ENCODE measurements at places on chromosomes 11 and 22. TPM values are rescaled to one million over a fixed set of nuclear protein-coding genes. Genes with fewer than 3 reads are reported as not detected.

The KCNQ1OT1 gene
- 2.8 TPM for polyA plus RNA-seq

The MS4A15 gene
- polyA plus RNA-seq = 0.04 TPM

The PNPLA5 gene
- polyA plus RNA-seq = not detected

The OMP gene
- polyA plus RNA-seq = 1.1 TPM

The OR2AG2 gene
- 0.06 TPM for polyA plus RNA-seq

The C22orf31 gene
- polyA plus RNA-seq = 1.5 TPM

The SBF2 gene
- 45.4 TPM for polyA plus RNA-seq

The GGTLC2 gene
- not detected for polyA plus RNA-seq

The CWF19L2 gene
- polyA plus RNA-seq = 10.8 TPM

- no peak for DNase-seq
Measured at GRCh38 chr11:67289651-67290479, 762 bp downstream of the ANKRD13D start.

GRCh38 chr11:17602105-17603001 is 55.3 kb downstream of the OTOG start:
- no peak for DNase-seq

GRCh38 chr11:65890324-65891218 is at the start of gene CCDC85B:
Gene CCDC85B, plus strand, starts transcription at chr11:65890673. Its CDS starts 111 bp downstream, at chr11:65890784.
- DNase-seq = peak; percentile 98

DNA sequence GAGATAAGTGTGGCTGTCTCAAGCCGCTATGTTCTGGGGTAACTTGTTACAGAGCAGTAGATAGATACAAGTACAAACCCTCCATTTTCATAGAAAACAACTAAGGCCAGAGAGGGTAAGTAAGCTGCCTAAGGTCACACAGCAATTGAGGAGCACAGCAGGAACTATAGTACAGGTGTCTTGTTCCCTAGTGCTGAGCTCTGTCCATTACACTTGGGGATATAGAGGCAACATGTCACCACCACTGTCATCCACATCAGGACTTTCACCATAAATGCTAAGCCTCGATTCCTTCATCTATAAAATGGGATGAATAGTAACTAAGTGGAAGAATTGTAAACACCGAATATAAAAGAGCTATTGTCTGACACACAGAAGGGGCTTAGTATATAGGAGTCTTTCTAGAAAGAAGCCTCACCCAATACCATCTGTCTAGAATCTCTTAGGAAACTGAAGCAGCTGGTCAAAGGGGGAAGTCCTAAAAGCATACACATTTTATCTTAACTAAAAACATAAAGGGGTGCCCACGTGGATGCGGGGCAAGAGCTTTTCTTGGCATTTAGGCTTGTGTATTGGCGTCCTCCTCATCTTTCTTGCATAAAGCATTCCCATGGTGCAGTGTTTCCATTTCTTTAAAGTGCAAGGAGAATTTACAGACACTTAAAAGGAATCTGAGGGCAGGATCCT is 93.8 kb upstream of the ALX4 start:
- DNase-seq = no peak

DNA sequence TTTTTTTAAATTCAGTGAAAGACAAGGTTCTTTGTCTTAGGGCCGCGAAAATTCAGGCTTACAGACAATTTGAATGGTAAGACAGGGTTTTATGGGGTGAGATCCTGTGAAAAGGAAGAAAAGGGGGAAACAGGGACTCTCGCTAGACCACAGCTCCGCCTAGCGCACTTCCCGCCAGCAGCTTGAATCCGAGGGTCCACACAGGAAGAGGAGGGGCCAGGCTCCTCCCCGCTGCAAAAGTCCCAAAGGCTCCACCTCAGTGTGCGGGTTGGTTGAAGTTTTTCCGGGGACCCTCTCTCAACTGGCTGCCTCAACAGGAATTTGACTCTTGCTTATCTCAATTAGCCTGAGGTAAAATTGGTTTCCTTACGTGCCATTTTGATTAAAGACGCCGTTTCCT is 950.9 kb upstream of the CNTN5 start:
- DNase-seq = no peak

DNA sequence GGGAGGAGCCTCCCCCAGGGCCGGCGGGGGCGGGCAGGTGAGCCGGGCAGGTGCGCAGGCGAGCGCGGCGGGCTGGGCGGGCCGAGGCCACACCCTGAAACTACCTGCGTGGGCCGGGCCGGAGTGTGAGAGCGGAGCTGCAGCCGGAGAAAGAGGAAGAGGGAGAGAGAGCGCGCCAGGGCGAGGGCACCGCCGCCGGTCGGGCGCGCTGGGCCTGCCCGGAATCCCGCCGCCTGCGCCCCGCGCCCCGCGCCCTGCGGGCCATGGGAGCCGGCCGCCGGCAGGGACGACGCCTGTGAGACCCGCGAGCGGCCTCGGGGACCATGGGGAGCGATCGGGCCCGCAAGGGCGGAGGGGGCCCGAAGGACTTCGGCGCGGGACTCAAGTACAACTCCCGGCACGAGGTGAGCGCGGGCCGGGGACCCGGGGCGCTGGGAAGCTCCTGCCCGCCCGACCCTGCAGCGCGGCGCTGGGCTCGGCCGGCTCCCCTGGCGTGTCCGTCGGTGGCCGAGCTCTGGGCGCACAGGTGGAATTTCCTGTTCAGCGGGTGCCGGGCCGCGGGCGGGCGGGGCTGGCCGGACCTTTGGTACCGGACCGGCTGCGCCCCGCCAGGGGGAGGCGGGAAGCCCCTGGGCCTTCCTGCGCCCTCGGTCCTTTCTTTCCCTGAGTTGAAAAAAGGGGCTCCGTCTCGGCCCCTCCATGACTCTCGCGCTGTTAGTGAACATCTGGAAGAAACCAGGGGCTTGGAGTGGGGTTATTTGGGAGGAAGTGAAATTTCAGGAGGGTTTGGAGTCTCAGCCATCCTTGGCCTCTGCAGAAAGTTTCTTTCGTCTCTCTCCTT is at the start of gene ST14:
Gene ST14, plus strand, starts transcription at position 126 of the 841 bp plus-strand sequence. Its CDS starts 198 bp downstream, at position 324.
- peak; percentile 91 for DNase-seq

- DNase-seq = no peak
Measured at GRCh38 chr11:65341856-65342255, 8.2 kb downstream of the DPF2 start.

- no peak for DNase-seq
Measured at GRCh38 chr22:29536411-29536810, 17.1 kb downstream of the THOC5 start.

- DNase-seq = no peak
Measured at GRCh38 chr11:19059833-19060232, 684 bp downstream of the MRGPRX2 start.

- DNase-seq = no peak
Measured at GRCh38 chr11:15146271-15147003, 31.7 kb downstream of the INSC start.

GRCh38 chr22:30046716-30047363 is 33.4 kb upstream of the HORMAD2 start:
- DNase-seq = no peak

DNA sequence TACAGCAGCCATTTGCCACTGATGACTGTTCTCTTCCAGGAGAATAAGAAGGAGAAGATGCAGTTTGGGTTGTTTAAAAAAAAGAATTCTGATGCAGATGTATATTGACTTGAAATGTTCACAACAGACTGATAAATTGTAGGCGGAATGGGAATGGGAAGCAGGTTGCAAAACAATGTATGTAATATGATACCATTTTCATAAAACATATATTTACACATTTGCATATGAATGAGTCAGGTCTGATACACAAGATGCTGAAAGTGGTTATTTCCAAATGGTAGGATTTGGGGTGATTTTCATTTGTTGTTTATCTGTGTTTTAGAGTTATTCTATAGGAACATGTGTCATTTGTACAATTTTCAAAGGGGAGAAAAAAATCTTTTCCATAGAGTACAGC is 9.0 kb upstream of the RCN1 start:
- no peak for DNase-seq

GRCh38 chr11:35168671-35169070 is 29.7 kb downstream of the CD44 start:
- no peak for DNase-seq

All from large intestine (tissue), 12 donors.